Right renal cortex interstitium (tissue), 3 donors: ENCODE measurements at places on chromosomes 7 and 10.

GRCh38 chr10:94006591-94007550 is 13.1 kb downstream of the PLCE1 start:
- DNase-seq, result no peak

DNA sequence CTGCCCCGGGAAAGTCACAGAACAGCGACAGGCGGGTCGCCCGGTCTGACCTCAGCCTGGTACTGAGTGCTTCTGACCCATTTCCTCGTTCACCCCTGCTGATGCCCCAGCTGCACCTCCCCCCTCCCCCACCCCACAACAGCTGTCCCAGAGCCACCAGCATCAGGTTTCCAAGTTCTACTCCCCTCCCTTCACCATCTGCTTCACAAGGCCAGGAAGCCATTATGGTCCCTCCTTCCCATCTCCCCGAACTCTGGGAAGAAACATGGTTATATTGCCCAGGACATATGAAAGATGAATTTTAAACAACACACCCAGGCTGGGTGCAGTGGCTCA is 301.9 kb upstream of the GALNT17 start:
- DNase-seq, result no peak

GRCh38 chr7:102221961-102222360 is 64.7 kb upstream of the SH2B2 start:
- no peak for DNase-seq

GRCh38 chr10:119863951-119864565 is 8.6 kb downstream of the MCMBP start:
- DNase-seq, result no peak

DNA sequence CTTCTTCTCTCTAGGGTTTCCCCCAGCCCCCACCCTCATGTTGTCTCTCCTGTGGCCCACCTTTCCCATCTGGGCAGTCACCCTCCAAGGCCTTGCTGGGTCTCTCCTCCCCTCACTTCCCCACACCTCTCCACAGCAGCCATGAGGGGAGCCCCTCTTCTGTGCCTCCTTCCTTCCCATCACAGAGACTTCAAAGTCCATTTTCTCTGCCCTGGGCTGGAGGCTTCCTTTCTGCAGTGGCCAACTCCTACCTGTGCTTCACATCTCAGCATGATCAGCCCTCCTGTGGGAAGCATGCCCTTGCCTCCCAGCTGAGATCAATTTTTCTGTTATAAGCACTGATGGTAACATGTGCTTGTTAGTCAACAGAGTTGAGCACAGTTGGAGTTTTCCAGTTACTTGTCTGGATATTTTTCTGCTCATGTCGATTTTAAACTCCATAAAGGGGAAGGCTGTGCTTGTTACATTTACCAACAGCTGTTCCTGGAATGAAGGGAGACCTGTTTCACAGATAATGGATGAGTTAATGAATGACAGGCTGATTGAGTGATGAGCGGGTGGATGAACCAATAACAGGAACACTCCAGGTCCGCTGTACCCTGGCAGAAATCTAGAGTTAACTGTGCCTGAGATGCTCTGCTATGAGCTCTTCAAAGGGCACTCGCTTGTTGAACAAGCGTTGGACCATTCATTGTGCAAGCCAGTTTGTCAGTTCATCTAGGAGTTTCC is 71.4 kb upstream of the PRSS58 start:
- DNase-seq, result no peak

GRCh38 chr7:25454020-25454419 is 225.7 kb upstream of the NPVF start:
- no peak for DNase-seq

DNA sequence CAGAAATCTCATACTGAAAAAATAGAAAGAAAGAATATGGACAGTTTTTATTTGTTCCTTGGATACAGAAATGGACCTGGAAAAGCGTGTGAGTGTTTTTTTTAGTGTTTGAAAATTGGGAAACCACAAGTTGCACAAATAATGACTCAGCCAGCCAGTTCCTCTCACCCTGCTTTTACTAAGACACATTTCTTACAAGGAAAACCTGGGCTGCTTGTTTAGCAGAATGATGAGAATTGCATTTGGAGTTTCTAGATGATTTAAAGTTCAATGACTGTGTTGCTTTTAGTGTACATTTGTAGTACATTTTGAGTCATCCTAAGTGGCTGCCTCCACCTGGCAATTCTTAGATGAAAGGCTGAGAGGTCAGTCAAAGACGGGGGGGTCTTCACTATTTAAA is 218.7 kb downstream of the ABCA13 start:
- DNase-seq, result no peak

- DNase-seq, result no peak
These were observed 37.0 kb downstream of the KLF6 start for GRCh38 chr10:3747984-3748383.

DNA sequence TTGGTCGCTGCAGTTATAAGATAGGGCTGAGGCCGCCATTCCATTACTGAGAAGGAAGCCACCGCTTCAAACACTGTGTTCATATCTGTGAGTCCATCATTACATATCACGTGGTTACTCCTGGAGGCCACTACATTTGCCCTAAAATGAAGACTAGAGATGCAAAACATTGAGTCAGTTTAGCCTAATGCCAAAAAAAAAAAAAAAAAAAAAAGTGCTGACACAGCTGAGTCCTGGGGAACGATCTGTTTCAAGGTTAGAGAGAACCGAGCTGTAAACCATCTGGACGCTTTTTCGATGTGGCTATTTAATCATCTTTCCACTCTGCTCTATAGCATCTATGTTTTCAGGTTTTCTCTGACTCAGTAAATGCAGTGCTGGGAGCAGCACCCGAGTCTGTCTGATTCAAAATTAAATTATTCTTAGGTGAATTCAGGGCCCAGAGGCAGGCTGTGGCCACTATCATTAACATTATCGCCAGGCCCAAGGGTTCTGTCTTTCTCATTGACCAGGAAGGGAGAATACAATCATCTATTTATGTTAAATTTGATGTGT is 449.1 kb downstream of the PAXIP1 start:
- no peak for DNase-seq
